ENCODE measurements at places on chromosomes 6 and 20. TPM values are rescaled to one million over a fixed set of nuclear protein-coding genes. Genes with fewer than 3 reads are reported as not detected.

DNA sequence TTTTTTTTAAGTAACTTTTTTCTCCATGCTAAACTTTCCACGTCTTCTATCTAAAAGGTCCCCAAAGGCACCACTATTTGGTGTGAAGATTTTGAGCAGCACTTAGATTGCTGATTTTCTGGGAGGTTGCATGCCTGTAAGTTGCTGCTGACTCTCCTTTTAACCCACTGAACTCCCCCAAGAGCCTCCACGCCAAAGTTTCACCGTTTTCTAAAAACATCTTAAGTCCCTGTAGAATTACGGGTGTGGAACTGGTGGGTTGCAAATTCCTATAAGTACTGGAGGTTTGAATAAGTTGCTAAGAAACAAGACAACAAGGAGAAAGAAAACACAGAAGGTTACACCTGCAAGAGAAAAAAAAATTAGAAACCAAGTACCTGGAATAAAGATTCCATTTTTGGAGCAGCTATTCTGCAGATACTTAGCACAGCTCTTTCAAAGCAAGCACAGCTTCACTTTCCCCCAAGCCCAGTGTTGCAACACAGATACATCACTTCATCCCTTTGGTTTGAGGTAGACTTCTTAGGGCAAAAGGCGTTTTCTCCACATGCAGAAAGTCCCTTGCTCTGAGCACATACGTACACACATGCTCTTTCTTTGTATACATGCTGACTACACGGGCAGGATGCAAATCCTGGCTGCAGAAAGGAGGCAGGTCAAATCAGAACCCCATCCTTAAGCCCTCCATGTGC lies 5.0 kb downstream of the JAG1 start:
- DNase-seq: no peak

DNA sequence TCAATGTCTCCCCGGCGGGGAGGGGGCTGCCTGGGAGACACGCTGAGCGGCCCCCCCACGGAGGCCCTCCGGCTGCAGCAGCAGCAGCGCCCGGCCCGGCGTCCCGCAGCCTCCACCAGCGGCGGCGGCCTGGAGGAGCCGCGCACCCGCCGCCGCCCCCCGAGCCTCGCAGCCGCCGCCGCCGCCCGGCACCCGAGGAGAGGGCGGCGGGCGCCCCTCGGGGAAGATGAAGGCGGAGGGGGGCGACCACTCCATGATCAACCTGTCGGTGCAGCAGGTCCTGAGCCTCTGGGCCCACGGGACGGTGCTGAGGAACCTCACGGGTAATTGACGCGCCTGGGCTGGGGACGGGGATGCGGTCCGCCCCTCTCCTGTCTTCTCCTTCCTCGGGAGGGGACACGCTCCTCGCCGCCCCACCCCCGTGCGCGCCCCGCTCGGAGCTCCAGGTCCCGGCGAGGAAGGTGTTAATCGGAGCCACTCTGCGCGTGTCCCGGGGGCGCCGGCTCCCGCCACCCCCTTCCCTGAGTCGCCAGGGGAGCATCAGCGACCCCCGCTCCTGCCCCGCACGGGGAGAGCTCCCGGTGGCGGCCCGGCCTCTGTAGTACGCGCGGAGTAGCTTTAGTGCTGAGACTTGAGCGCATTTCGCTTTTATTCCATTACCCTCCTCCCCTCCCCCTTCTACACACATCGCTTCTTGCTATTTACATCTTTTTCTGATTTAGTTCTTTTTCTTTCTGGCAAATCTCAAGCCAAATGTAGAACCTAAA lies 686 bp downstream of the TMEM170B start:
- DNase-seq: peak; percentile 63

GRCh38 chr6:22657352-22657980 lies 88.1 kb downstream of the HDGFL1 start:
- no peak for DNase-seq

DNA sequence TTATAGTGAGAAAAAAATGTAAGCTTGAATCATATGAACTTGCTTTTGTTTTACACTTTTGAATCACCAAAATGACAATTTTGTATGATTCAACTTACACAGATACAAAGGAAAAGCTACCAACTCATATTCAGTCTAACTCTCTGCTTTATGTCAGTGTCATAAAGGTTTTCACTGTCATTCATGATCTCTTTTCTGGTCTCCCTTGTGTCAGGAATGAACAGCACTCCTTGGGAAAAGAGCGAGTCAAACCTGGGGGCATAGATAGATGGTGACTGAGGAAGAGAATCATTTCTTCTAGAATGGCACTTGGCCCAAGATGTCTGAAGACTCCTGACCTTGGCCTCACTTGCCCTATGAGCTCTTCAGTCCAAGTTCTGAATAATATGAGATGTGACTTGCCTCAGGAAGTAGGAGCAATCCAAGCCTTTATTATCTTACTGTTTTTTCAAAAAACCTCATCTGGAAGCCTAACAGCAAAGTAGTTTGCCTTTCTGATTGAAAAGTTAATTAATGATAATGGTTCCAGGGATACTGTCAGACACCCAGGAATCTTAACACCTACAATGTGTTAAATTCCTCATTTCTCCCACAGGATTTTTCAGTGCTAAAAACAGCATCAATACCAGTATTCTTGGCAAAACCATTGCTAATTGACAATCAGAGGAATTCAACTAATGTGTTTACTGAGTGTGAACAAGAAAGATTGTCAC lies 270.0 kb upstream of the HSF2 start:
- DNase-seq: no peak

GRCh38 chr6:40755749-40756452 lies 168.7 kb upstream of the LRFN2 start:
- peak; percentile 63 for DNase-seq

- DNase-seq: no peak
These were observed 180.6 kb downstream of the TBX18 start for GRCh38 chr6:84583784-84584183.

GRCh38 chr6:104789770-104790190 lies 69.9 kb downstream of the HACE1 start:
- peak; percentile 15 for DNase-seq

DNA sequence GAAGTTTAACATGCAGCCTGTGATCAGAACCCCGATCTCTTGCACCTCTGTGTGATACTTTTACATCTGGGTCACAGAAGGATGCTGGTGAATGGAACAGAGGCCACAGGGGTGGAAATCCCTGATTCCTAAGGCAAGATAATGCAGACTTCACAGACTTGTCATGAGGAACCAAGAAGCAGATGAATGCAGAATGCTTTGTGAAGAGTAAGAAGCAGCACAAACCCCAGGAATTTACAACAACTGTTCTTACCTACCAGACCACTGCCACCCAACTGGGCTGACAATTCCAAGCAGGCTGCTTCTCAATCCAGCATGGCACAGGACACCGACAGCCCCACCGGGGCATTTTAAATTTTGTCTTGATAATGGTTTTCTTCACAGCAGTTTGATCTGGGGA lies 113.2 kb upstream of the CD93 start:
- DNase-seq: no peak

GRCh38 chr6:134080171-134080795 lies 27.9 kb upstream of the SLC2A12 start:
- DNase-seq: no peak

GRCh38 chr6:54609981-54610380 lies 236.6 kb upstream of the FAM83B start:
- no peak for DNase-seq

DNA sequence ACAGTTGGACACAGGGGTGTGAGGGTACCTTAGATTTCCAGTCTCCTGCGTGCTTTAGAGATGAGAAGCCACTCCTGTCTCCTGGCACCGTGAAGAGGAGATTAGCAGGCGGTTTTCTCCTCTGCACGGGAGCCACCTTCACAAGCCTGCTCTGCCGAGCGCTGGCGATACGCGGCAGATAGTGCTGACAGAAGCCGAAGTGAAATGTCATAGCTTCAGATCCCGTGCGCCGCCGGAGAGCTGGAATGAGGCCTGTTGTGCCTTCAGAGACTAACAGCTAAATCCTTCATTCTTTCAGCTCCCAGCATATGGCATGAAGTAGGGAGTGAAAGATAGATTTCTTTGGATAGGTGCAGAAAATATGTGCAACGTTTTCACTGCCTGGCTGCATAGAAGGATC lies 371.0 kb downstream of the TAF4 start:
- DNase-seq: no peak

DNA sequence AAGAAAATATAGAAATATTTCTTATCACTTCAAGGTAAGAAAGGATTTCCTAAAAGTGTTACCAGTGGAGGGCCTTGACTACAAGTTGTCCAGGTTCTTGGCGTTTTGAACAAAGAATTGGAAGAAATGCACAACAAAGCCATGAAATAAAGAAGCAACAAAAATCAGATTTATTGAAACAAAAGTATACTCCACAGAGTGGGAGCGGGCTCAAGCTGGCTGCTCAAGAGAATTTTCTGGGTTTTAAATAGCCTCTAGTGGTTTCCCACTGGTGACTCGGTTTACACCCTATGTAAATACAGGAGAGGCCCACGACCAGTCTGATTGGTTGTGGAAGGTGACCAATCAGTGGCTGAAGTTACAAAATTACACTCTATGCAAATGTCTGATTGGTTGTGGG lies 64.2 kb downstream of the SAMD3 start:
- DNase-seq: no peak

The HLA-DRA gene
- total RNA-seq: 3.7 TPM

The AKAP12 gene
- total RNA-seq: 34.8 TPM

The LSM2 gene
- 51.9 TPM for total RNA-seq

The QKI gene
- 81.8 TPM for total RNA-seq
